ENCODE measurements at places on chromosomes 5 and 9.
A peak's percentile ranks its signal among the peaks of the same experiment; 100 is the strongest.

GRCh38 chr5:62538017-62538942 lies 40.3 kb upstream of the LRRC70 start:
- no peak for DNase-seq

GRCh38 chr9:86525182-86525581 lies 171.0 kb upstream of the TUT7 start:
- DNase-seq, result no peak

- no peak for DNase-seq
Measured at GRCh38 chr5:146948666-146949065, 70.1 kb upstream of the PPP2R2B start.

- DNase-seq, result no peak
Measured at GRCh38 chr5:98104454-98105188, 668.8 kb upstream of the RGMB start.

GRCh38 chr5:143770450-143770849 lies 41.5 kb upstream of the HMHB1 start:
- no peak for DNase-seq

- DNase-seq, result no peak
Measured at GRCh38 chr9:110065532-110065931, 142.4 kb downstream of the C9orf152 start.

- DNase-seq, result no peak
Measured at GRCh38 chr5:177306674-177307543, 3.3 kb downstream of the PRELID1 start.

DNA sequence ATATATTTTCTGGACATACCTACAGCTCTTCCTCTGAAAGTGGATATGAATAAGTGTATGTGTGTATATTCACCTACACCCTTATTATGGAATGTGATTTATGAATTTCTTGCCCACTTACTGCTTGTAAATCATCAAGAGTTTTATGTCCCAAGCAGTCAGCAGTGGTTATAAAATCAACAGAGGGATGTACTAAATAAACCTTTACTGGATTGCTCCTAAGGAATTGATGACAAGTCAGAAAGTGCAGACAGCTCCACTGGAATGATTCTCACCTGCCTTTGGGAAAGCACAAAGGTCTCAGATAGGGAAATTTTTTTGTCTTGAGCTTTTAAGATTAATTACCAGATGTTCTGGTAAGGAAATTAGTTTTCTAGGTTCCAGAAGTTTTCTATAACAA lies 9.3 kb downstream of the TMEM174 start:
- DNase-seq, result peak; percentile 77

- DNase-seq, result no peak
Measured at GRCh38 chr5:169628892-169629291, 8.2 kb upstream of the DOCK2 start.

- no peak for DNase-seq
Measured at GRCh38 chr5:97542469-97542868, 359.4 kb upstream of the RIOK2 start.

DNA sequence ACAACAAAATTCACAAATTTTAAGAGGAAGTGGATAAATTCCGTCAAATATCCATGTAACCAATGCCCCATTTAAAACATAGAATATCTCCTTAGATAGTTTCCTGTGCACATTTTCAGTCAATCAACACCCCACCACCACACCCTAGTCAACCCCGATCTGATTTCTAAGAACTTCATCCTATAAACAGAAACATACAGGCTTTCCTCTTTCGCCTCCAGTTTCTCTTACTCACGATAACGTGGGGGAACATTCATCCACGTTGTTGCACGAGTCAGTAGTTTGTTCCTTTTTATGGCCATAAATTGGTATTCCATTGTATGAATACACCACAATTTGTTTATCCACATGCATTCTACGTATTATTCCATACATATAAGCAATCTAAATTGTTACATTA lies 35.6 kb upstream of the TRIO start:
- no peak for DNase-seq

DNA sequence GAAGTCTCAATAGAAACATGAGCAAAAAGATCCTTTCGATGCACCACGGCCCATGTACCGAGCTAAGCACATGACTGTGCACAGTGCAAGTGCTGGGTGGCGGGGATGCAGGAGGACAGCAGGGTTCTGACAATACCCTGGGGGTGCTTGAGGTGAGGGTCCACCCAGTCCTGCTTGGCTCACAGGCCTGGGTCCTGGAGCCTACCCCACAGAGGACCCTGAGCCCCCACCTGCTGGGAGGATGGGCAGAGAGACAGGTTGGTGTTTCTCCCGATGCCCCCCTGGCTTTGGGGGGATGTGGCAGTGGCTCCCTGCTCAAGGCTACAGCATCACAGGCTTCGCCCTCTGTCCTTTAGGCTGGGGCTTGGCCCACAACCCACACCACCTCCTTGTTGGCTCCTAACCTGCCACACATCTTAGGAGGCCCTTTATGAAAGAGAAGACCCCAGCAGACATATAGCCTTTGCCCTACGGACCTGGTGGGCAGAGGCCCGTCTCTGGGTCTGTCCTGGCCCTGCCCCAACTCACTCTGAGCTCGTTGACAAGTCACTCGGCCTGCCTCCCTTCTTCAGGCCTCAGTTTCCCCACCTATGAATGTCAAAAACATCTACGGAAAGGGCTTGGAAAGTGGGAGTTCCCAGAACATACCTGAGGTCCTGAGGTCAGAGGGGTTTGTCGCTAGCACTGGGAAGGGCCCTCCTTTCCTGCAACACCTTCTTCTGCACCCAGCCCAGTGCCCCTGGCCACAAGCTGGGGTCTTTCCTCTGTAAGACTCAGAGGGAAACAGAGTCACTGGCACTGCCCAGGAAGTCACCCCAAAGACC lies 50.3 kb downstream of the BARX1 start:
- DNase-seq, result no peak

DNA sequence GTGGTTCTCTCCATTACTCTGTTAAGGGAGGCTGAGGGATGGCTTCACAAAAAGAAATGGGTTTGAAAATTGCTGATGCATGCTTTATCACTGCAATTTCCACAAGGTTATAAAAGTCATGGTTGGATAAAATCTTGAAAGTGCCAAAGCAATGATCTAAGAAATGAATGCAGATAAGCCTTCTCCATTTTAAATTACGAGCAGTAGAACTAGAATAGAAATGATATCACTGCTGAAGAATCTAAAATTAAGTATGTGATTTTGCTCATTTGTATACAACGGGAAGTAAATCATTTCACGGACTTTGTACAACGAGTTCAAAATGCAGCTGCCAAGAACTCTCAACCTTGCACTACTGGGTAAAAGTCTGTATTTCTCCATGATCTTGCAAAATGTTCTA lies 299.0 kb downstream of the PRELID2 start:
- DNase-seq, result peak; percentile 58

DNA sequence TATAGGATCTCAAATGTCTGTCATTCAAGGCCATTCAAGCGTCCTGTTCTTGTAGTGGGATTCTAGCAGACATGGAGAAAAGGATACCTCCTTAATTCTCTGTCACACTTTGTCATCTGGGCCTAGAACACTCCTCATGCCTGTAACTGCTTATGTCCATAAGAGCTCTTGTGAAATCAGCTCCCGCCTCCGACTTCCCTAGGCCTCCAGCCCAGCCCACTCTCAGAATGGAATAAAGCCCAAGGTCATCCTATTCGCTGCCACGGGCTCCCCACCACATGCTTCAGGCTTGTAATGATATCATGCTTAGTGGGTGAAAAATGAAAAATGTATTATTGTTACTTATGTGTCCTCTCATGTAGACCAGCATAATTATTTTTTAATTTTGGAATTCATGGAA lies 632.5 kb downstream of the ISL1 start:
- peak; percentile 54 for DNase-seq

DNA sequence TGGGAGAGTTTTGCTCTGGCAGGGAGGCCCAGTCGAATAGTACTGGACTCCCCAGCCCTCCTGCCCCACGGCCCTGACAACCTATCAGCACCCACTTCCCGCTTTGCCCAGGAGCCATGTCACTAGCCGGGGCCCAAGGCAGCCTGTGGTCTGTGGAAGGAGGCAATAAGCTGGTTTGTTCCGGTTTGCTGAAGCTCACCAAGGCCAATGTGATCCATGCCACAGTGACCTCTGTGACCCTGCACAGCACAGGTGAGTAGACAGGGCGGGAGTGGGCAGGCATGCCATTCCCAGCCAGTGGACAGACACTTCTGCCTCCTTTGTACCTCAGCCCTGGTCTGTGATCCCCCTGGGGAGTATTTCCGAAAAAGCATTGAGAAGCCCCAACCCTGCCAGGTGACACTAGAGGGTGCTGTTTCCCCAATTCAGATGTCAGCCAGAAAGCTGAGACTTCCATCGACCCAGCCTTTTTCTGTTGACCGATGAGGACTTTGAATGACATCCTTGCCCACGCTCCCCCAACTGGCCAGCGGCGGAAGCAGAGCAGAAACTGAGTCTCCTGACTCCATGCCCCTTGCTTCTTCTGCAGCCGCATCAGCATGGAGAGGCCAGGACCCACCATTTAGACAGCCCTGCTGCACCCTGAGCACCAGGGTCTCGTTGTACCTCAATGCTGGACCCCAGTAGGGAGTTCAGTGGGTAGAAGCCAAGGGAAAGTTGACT lies 9.6 kb downstream of the PCYOX1L start:
- DNase-seq, result peak; percentile 77

DNA sequence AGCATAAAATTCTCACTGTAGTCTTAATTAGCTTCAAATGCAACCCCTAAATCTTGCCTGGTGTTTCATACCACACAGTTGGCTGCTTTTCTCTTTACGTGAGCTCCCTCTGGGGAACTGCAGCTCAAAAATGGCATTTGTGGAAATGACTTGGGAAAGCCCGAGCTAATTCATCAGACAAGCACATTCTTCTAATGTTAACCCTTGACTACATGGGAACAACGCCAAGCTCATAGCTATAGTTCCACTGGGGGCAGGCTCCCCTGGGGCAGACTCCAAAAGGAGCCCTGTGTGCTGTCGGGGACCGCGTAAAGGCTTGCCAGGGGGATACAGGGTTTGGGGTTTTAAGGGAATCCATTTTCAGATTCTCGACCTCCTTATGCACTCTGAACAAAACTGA lies 301.4 kb upstream of the DAP start:
- DNase-seq, result no peak

GRCh38 chr5:78182838-78183237 lies 111.7 kb downstream of the AP3B1 start:
- peak; percentile 26 for DNase-seq

GRCh38 chr9:113879318-113879717 lies 3.2 kb downstream of the ZNF618 start:
- DNase-seq, result no peak

- DNase-seq, result no peak
Measured at GRCh38 chr5:89932771-89933181, 476.8 kb downstream of the CETN3 start.

- DNase-seq, result no peak
Measured at GRCh38 chr9:10260501-10260900, 352.3 kb downstream of the PTPRD start.

GRCh38 chr5:127064253-127064840 lies 9.0 kb downstream of the C5orf63 start:
- DNase-seq, result no peak

DNA sequence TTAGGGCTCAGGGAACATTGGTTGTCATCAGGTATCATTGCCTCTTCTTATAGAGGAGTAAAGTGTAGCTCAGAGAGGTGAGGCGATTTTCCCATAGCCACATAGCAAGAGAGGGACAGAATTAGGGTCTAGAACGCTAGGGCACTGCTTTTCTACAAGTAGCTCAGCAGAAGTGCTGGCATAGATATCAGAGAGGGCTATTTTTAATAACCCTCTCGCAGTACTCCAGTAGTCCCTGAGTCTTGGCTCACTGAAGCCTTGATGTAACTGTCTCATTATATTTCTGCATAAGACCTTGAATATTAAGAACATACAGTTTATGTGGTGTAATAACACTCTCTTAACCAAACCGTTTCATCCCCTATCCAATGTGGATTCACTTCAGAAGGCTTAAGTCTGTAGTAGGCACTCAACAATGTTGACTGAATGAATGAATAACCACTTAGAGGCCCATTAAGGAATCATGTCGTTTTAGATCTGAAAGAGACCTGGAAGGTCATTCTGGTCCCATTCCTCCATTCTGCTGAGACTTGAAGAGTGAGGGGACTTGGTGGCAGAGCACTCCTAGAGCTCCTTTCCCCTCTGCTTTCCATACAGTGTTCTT lies 4.7 kb upstream of the FRMPD1 start:
- no peak for DNase-seq

GRCh38 chr5:38827525-38827924 lies 18.3 kb upstream of the OSMR start:
- no peak for DNase-seq

DNA sequence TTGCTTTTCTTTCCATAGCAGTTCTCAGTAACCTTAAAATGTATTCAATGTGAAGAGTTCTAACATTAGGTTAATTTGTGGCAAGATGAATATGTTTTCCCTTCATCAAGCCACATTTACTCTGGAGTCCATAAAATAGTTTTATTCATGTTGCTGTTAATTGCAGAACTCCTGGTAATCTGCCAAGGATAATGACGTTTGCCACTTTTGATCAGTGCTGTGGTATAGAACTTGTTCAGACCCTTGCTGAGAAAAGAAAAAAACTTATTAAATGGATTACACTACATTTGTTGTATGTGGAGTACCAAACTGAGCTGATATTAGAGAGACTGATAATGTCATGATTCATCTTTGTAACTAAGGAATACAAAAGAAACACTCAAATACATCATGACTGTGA lies 212.4 kb upstream of the DMAC1 start:
- DNase-seq, result no peak

DNA sequence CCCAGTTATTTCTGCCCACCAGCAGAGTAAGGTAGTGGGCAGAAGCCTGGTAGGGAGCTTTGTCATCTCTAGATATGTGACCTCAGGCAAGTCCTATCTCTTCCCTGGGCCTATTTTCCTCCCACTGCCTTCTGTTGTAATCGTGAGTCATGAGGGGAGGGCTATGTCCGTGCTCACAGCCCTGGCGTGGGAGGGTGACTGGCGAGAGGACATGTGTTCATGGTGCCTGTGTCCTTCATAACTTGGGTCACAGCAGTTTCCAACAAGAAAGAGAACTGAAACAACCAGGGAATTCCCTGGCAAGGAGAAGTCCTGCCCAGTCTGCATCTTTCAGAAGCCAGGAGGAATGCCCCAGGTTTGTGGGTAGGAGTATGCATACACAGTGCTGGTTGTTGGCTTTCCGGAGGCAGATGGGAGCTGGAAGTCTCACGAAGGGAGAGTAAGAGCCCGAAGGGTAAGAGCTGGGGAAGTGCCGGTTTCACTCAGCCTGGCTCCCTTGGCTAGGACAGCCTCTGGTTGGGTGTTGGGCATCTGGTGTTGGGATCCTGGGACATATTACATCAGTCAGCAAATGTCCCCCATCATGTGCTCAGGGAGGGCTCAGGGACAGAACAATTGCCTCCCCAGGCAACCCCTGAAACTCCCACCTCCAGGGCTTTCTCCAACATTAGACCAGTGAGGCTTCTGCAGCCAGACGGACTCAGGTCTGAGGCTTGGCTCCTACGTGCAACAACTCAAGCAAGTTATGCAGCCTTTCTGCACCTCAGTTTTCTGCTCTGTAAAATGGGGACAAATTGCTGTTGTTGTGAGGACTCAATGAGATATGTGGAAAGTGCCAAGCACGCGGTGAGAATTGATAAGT lies 4.3 kb upstream of the TIFAB start:
- no peak for DNase-seq

DNA sequence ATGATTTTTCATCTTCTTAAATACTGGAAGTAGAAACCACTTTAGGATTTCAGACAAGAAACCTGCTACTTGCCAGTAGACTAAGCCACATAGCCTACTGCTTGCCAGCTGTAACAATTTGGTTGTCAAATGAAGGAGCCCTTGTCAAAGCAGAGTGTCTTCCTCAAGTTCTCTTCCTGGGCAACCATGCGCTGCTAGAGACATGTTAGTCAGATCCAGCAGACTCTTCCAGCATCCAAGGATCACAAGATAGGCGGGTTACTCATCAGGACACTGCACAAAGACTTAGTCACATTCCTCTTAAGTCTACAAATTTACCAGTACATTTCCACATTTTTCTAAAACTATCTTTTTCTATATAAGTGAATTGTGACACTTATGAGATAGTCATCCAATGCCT lies 24.4 kb downstream of the SKIC3 start:
- DNase-seq, result no peak
